SK-N-SH treated with all-trans-retinoic acid at 6 μM for 48 hours (cell line): ENCODE measurements at places on chromosomes 16 and 17.

DNA sequence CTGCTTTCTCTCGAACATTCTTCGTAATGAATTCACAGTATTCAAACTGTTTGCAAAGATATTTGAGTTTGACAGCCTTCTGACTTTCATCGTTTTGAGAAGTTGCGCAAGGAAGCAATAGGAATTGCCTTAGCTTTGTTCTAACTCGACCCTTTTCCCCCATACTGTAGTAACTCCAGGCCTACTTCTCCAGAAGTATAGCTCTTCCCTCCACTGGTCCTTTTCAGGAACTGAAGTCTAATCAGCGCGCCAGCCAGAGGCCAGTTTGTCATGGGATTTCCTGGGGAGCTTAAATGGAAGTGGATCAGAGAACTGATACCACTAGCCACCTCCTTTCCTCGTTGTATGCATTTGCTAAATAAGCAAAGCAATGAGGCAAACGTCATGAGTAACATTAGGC, 27.9 kb downstream of the CDR2 start:
- ATAC-seq, result no peak

- ATAC-seq, result 0 out of 3 replicates have a peak, but pooled peaks have one; percentile 43
These were observed 91.0 kb downstream of the GSG1L start for GRCh38 chr16:27972500-27972899.

DNA sequence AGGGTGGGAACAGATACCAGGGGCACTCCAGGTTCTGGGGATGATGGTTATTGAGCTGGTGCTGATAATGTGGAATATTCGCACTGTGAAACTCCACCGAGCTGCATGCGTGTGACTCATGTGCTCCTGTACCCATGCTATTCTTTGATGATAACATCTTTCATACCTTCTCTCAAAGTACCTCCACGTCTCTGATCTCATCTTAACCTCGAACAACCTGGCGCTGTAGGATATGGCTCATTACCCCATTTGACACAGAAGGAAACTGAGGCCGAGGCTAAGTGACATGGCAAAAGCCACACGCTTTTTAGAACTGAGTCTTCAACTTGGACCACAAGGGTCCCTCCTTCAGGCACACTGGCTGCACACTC, 30.2 kb upstream of the MRPS23 start:
- no peak for ATAC-seq

DNA sequence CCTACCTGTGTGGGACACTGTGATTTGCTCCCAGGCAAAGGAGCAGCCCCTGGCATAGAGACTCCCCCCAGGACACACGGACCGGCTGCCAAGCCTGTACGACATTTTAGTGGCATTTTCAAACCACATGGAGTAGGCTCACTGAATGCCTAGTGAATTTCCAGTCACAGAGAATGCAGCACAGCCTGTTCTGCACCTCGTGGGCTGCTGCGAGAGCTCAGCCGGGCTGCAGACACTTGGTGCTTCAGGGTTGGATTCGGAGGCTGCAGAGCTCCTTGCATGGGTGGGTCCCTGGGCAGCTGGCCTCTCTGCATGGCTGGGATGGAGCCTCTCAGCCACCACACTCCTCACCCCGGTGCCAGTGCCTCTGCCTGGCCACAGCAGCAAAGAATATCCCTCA, 51.2 kb upstream of the HNF1B start:
- ATAC-seq, result no peak

GRCh38 chr17:57352665-57353175, 96.4 kb downstream of the MSI2 start:
- ATAC-seq, result no peak

GRCh38 chr17:8964801-8965393, 610 bp downstream of the PIK3R5 start:
- no peak; the same call in 2 of the 3 replicates for ATAC-seq

DNA sequence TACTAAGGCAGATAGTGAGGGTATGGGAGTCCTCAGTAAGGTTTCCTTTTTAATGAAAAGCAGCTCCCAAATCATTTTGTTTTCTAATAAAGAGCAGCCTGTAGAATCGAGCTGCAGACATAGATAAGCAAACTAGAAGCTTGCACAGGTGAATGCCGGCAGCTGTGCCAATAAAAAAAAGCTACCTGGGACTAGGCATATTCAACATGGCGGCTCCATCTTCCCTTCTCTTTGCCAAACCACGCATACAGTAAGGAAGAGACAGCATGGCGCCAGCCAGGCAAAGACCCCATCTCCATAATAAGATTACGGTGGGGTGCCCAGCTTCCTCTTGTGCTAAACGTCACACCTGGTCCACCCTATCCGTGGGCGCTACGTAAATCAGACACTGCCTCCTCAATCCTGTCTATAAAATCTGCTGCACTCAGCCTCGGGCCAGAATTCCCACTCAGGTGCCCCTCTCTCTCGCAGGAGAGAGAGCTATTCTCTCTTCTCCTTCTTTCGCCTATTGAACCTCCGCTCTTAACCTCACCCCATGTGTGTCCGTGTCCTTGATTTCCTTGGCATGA, 92.7 kb upstream of the FA2H start:
- no peak for ATAC-seq

DNA sequence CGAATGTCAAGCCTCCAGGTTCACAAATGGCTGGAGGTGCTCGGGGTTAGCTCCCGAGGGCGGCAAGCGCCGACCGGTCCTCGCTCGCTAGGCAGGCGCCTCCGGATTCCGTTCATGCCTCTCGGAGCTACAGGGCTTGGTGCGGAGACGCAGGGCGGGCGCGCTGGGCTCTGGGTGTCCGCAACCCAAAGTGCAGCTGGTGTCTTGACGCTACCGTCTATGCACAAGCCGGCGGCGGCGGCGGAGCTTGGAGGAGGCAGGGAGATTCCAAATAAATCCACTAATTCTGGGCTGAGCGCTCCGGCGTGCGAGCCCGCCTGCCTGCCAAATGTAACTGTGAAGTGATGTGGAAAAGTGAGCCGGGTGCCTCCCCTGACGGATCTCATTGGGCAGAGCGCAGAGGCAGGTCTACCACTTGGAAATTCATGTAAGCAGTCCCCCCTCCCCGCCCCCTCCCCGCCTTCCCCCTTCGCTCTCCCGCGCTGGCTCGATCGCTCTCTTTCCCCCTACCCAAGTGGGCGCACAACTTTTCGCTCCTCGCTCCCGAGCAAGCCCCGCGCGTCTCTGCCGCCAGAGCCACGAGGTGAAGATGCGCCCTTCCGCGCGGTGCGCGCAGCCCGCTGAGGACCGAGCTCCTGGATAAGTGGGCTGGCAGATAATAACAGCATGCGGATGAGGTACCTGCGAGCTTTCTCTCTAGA, at the start of gene CDH8:
CDH8 (minus strand) TSS at position 338 of the 701 bp plus-strand sequence. CDS start 15,035 bp downstream, outside the sequence.
- no peak for ATAC-seq

DNA sequence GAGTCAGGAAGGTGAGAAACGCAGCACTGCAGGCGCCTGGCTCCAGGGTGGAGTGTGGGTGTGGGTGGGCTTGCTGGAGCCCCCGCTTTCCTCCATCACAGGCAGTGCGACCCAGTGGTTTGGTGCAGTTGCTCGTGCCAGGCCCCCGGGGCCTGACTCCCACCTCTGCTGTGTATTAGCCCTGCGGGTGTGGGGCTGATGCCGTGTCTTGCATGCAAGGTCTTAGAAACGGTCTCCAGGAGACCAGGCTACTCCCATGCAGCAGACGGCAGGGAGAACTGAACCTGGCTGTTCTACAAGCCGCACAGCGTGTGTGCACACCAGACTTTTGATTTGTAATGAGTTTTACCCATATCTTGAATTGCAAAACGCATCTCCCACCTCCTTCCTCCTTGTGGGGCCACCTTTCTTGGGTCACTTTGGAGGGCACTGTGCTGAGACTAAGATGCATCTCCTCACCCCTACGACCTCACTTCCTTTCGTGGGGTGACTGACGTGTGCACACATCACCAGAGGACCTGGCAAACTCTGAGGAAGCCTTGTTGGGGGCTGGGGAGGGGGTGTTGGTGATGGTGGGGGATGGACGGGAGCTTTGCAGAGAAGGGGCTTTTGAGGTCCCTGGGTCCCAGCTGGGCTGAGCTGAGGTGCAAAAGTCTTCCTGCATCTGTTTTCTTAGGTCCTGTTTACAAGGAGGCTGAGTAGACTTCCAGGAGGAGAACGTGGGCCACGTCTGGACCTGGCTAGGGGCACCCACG, 101.8 kb upstream of the TNRC6C start:
- no peak for ATAC-seq
